NCI-H526 (cell line): ENCODE measurements at places on chromosomes 4 and X.

DNA sequence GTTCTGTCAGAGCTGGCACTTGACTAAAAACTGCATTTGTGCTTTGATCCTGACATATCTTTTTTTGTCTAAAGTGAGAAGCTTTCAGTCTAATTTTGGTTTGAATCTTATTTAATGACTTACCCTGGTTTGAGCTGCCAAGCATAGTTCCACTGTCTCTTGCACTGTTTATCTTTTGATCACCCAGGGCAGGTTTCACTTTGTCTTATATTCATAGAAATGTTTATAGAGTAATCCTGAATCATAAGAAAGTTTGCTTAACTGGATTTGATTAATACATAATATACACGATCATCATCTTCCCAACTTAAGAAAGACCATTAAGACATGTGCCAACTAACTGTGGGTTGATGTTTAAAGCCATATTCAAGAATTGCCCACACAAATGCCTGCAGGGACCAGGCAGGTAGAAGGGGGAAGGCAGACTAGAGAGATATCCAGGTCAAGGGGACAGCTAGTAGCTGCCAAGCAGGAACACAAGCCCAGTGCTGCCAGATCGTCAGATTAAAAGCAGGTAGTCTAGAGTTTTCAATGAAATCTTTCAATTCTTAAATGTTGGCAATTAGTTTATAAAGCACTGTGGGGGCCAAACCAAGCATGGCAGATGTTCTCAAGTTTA lies 1.9 kb downstream of the GK start:
- DNase-seq: no peak

DNA sequence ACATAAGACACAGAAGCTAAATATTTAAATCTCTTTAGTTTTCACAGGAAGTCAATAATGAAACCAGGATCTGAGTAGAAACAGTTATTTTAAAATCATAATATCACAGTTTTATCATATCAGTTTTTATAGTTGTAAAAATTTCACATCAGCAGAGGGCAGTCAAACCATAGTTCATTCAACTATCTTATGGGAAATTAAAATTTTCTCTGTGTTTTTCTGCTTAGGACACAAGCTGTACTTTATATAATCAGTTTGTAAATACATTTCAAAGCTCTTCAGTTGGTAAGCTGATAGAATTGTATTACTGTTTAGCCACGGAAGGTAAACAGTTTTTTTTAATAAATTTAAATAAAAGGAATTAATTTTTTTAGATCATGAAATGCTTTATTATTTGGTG lies 204.8 kb upstream of the NUDT6 start:
- DNase-seq: peak; percentile 17

GRCh38 chr4:74278490-74278889 lies 29.8 kb upstream of the EPGN start:
- no peak for DNase-seq

DNA sequence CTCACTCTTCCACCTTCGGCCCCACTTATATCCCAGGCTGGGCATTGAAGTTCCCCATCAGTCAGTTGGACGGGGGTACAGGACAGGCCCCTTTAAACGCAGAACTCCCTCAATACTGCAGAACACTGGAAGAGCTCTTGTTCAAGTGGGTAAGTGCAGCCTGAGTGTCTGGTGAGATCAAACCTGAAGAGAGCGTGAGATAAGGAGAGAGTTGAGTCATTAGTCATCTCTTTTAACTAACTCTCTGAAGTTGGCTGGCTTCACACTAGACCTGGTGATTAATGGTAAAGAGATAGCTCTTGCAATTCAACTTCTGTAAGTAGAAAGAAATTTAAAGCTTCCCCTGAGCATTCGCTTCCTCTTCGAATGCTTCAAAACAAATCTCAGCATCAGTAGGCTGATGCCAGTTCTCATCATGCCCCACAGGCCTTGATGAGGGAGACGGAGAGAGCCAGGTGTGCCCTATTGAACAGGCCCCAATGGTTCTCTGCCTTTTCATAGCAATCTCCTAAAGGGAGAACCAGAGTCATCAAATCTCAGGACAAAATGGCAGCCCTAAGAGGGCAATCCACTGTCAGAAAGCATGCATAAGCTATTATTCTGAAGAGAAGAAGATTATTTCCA lies 41.0 kb upstream of the JADE1 start:
- no peak for DNase-seq

DNA sequence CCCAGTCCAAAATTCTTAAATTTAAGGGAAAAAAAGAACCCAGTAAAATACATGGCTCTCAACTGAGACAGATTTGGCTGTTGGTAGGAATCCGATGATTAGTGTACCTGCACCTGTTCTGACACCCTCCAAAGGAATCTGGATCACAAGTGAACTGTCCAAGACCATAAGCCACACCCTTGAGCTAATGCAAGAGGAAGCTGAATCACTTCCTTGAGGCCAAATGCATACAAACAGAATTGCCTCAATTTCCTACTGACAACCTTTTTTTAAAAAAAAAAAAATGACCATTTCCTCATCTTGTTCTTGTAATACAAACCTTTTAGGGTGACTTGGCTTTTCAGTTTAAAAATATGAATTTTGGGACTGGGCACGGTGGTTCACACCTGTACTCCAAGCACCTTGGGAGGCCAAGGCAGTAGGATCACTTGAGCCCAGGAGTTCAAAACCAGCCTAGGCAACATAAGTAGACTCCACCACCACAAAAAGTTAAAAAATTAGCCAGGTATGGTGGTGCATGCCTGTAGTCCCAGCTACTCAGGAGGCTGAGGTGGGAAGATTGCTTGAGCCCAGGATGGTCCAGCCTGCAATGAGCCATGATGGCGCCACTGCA lies 10.7 kb upstream of the FBXL5 start:
- no peak for DNase-seq

DNA sequence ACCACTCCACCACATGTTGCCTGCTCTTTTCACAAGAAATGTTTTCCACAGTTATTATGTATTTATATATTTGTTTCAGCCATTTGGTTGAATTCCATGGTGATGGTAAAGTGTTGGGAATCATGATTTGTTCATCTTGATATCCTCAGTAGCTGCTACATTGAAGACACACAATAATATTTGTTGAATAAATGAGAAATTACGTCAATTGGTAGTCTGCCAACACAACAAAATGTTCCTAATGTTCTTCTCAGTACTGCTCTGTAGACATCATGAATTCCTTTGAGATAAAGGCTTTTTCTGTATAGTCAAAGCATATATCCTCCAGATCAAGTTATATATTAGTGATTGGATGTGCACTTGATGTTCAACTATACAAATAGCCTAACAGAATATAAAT lies 29.5 kb downstream of the CXXC4 start:
- DNase-seq: no peak

DNA sequence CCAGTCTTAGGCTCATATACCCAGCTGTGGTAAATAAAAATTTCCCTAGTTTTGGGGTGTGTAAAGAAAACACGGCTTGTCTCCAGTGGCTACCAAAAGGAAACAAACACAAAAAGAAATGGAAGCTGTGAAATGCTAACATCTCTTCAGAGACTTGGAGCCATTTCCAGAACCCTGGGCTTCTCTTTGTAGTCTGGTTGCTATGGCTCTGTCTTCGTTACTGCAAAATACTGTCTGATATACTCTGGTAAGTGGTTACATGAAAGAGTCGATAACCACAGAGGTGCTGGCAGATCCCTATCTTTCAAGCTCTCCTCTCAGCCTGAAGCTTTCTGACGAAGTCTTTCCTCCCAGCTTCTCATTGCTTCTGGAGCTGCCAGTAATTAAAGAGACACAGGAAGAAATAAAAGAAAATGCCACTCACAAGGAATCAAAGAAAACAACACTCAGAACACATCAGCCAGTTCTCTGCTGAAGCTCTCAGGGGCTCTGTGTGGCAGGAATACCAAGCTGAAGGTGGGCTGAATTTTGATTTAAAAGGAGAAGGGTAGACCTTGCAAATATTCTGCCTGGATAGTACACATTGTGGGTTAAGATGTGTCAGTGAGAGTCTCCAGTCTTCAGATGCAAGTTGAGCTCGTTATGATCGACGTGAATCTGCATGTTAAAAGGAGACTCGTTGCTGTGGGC lies 107.6 kb upstream of the FAM9C start:
- DNase-seq: no peak

- no peak for DNase-seq
Measured at GRCh38 chr4:102612824-102613366, 111.7 kb downstream of the NFKB1 start.

DNA sequence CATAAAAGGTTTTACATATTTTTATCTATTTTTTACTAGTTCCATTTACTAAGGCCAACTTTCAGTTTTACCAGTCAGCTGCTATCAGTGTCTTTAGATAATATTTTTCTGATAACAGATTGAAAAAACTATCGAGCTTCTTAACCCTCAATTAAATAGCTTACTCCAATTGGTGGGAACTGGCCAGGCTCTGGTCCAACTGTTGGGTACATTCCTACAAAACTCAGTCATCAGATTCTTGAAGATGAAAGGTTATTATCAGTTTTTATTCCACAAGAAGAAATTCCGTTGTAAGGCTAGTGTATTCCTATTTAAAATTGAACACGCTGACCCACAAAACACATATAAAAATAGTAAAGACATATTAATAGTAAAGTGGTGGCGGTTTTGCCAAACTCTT lies 346.2 kb downstream of the MAPK10 start:
- DNase-seq: no peak

DNA sequence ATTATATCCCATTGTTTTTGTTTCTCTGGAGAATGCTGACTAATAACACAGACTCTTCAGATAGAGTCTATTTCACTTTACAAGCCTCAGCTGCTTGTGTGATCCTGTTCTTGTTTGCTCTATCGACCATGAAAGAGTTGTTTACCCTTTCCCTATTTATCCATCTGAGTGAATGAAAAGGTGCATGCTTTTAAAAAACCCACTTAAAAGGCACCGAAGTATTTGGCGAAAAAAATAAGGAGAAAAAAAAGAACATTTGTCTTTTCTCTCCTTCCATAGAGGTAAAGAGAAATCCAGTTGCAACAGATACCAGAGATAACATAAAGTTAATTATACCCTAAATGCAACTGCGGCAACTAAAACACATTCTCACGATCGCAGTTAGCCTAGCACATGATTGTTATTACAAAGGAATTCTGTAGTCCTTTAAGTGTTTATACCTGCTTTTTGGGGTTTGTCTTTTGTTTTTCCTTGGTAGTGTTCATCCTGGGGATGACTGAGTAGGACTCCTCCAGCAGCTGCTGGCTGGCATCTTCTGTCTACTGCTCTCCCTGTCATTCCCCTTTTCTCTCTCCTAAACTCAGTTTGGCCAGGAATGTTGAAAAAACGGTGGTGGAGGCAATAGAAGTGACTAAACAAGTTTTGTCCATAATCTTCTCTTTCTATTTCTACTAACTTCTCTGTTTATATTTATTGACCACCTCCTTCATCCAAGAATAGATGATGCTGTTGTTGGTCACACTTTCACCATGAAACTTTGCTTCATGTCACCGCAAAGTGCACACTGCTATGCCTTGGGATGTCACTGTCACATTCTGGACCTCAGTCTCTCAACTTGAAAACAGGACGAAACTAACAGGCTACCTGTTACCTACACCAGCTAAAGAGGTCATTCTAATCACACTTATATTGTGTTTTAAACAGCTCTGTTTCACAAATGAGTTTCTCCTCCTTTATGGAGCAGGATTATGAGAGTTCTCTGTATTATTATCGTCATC lies 41.9 kb upstream of the FRAS1 start:
- no peak for DNase-seq

GRCh38 chr4:43223820-43224219 lies 331.3 kb downstream of the GRXCR1 start:
- DNase-seq: no peak

DNA sequence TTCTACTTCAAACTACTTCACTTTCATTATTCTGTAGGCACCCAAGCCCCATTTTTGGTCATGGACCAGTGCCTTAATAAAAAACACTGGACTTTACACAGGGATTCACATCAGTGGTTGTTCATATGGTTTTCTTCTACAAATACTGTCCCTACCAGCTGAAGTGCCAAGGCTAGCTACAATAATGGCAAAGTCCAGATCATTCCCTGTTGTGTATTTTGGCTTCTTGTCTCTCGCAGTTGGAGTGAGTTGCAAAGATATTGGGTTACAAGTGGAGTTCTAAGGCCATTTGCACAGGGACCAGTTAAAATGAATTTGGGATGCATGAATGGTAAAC lies 16.7 kb upstream of the ANKRD17 start:
- DNase-seq: no peak

DNA sequence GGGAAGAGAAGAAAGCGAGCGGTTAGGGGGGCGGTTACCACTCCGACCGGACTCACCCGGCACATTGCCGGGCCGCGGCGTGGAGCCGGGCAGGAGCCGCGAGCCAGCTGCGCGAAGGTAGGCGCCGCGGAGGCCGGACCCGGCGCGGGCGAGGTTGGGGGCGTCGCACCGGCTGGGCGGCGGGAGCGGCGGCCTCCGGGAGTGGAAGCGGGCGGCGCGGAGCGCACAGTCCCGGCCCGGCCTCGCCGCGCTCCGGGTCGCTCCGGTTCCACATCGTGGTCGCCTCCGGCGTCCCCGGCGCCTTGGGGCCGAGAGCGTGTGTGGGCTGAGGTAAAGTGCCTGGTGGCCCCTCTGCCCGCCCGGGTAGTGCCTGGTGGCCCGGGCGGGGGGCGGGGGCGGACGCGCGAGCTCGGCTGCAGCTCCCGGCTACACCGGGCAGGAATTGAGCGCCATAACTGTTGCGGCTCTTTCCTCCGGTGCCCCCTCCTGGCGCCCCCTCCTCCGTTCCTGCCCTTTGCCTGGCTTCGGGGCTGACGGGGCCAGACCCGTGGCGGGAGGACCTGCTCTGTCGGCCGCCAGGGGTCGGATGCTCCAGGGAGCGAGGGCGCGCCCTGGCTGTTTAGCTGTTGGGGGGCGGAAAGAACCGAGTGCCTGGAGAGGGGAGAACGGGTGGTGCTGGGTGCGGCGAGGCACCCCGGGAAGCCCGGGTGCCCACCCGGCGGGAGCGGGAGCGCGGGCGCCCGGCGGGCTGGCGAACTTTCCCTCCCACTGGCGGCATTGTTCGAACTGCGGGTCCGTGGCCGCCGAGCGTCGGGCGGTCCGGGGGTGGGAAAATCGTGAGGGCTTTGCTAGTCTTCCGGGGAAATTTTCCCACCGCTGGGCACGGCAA lies 626 bp downstream of the JADE3 start:
- DNase-seq: peak; percentile 62

- DNase-seq: no peak
Measured at GRCh38 chr4:121819216-121819965, 4.3 kb downstream of the CCNA2 start.

- DNase-seq: no peak
Measured at GRCh38 chrX:71236836-71237235, 13.8 kb downstream of the GJB1 start.

DNA sequence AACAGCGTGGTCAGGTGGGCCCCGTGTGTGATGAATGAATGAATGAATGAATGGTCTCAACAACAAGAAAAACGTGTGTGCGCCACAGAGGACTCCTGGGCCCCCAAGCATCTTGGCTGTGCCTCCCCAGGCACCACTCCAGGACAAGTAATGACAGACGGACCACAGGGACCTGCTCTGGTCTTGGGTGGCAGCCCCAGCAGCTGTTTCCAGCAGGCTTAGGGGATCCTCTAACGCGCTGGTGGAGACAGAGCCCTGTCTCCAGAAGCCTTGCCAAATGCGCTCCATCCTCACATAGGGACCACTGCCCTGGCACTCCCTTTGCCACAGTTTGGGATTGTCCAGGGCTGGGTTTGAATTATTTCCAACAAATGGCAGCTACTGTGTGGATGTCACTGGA lies 39.1 kb downstream of the PSAPL1 start:
- DNase-seq: no peak
